ENCODE measurements at places on chromosomes 5 and 9.

GRCh38 chr5:179393078-179393477 is 47.8 kb upstream of the ADAMTS2 start:
- no peak for ATAC-seq

- ATAC-seq: no peak
These were observed 301.4 kb downstream of the MLLT3 start for GRCh38 chr9:20320921-20321320.

- ATAC-seq: no peak
These were observed 1.0 kb downstream of the ELAVL2 start for GRCh38 chr9:23824830-23825591.

GRCh38 chr5:176881816-176882566 is 17.2 kb downstream of the HK3 start:
- no peak for ATAC-seq

DNA sequence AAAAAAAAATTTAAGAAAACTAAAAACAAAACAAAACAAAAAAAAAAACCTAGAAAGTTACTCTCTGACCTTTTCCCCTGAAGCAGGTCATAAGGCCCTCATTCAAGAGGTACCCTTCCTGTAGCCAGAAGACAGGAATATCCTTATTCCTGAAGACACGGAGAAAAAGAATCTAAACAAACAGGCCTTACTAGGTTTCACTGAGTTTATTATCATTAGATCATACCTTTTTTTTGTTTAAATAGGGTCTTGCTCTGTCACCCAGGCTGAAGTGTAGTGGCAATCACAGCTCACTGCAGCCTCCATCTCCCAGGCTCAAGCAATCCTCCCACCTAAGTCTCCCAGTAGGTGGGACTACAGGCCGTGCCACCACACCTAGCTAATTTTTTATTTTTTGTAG is 11.7 kb upstream of the CDKN2AIPNL start:
- ATAC-seq: no peak

All from activated CD4-positive, CD25-positive, alpha-beta regulatory T cell treated with anti-CD3 and anti-CD28 coated beads, Interleukin-2, amount 50 U/mL, for 24 hours (primary cell).